CD4-positive, alpha-beta T cell (primary cell): ENCODE measurements at places on chromosomes 16 and 17.

GRCh38 chr16:81582655-81583441, 138.2 kb downstream of the CMIP start:
- no peak for DNase-seq

GRCh38 chr16:66382171-66382965, 15.9 kb downstream of the CDH5 start:
- DNase-seq: no peak

DNA sequence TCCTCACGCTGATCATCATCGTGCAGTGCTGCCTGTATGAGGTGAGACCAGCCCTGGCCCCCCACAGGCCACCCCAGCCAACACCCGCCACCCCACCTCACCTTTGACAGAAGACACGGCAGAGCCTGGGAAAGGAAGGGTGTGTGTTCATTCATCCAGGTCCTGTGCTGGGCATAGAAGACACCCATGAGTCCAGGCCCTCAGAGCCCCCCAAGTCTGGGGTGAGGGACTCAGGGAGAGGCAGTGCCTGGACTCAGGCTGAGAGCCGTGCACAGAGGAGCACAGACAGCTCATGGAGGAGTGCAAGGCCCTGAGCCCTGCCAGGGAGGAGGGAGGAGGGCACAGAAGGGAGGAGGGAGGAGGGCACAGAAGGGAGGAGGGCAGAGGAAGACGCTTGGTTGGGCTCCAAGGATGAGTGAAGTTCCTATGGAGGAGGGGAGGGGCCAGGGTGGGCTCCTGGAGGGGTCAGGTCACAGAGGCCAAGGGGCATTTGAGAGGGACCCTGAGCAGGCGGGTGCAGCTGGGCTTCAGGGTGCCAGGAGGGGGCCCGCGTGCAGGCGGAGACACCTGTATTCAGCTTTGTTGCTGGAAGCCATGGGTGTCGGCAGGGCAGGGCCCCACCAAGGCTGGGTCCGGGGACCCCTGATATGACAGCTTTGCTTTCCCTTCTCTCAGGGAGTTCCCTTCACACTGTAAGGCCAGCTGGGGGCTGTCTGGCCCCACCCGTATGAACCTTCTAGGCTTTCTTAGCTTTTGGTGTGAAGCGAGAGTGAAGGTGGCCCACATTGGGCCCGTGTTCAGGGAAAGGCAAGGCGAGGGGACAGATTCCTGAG, 11.4 kb downstream of the TAX1BP3 start:
- DNase-seq: no peak

DNA sequence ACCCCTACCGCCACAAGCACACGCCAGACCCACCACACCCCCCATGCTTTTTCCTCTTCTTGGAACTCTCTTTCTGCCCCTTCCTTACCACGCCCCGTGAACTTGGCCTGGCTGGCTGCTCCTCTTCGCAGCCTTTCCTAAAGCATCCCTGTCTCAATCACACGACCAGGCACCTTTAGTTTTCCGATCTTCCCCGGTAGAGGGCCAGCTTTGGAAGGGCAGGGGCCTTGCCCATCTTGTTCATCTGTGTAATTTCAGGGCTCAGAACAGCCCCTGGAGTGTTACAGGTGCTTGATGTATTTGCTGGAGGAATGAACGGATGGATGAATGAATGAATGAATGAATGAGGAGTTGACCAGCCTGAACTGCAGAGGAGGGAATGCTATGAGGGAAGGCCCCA, 3.7 kb downstream of the SPPL2C start:
- DNase-seq: no peak

- DNase-seq: peak; percentile 50
Measured at GRCh38 chr17:56653877-56654276, 60.4 kb downstream of the NOG start.

DNA sequence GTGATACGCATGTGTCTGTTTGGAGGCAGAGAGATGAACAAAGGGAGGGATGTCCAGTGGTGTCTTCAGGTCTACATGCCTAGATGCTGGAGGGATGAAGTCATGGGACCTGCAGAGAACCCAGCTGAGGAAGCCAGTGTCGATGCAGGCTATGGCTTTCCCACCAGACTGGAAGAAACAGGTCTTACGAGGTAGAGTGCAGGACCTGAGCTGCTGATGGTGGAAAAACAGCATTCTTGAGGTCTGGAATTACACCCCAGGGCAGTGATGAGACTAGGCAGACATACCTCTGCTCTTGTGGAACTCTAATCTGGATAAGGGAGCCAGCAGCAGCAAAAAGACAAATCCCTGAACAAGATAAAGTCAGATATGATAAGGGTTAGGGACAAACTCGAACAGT, 37.4 kb downstream of the ARSG start:
- DNase-seq: no peak

DNA sequence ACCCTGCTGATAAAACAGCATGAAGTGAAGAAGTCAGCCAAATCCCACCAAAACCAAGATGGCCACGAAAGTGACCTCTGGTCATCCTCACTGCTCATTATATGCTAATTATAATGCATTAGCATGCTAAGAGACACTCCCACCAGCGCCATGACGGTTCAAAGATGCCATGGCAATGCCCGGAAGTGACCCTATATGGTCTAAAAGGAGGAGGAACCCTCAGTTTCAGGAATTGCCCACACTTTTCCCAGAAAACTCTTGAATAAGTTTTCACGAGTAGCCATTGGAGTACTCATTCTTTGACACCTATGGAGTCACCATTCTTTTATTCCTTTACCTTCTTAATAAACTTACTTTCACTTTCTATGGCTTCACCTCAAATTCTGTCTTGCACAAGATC, 44.3 kb downstream of the GSG1L start:
- DNase-seq: no peak

GRCh38 chr16:20971401-20971800, 70.8 kb downstream of the LYRM1 start:
- no peak for DNase-seq

- no peak for DNase-seq
Measured at GRCh38 chr16:85209526-85210121, 97.4 kb upstream of the CIBAR2 start.

- no peak for DNase-seq
Measured at GRCh38 chr16:55242667-55243066, 81.3 kb upstream of the IRX6 start.

DNA sequence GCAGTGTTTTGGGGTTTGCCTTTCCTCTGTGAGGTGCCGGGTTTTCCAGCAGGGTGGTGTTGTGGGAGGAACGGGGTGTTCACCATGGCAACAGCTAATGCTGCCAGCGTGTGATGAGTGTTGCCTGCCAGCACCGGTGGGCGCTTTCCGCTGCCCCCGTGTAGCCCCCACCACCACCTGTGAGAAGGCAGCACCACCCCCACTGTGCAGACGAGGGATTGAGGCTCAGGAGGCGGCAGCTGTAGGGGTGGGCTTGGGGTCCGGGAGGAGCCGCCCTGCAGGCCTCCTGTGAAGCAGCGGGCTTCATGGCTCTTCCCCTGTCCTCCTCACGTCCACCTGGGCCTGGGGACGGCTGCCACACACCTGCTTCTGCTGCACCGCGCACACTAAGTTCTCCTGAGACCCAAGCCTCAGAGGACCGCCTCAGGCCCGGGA, 5.2 kb downstream of the RAB40C start:
- DNase-seq: no peak

- DNase-seq: no peak
Measured at GRCh38 chr16:75236736-75237397, 14.6 kb downstream of the BCAR1 start.

- no peak for DNase-seq
Measured at GRCh38 chr17:1188812-1189504, 9.2 kb upstream of the ABR start.

DNA sequence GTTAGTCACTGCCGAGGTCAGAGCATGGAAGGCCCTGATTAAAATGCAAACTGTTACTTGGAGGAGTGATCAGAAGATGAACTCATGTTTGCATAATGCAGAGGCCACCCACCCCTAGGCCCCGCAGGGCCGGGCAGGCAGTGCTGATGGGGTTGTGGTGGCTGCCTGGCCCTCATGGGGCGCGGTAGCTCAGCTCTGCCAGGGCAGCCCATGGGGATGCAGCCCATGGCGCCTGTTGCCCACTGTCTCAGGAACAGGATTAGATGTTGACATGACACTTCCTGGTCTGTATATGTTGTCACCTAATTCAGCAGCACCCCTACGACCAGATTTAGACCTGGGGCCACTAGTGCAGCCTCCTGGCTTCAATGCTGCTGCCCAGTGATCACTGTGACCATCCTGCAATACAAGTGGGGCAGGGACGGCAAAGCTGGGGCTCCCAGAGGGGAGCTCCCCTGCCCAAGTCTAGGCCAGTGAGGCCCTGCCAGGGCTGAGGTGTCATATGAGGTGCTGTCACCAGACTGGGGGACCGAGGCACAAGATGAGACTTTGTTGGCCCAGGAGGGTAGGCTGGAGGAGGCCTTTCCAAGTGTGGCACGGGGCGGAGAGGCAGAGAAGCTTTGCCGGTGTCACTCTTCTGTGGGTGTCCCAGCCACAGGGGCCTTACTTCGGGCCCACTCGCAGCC, 49.1 kb downstream of the RAI1 start:
- no peak for DNase-seq

DNA sequence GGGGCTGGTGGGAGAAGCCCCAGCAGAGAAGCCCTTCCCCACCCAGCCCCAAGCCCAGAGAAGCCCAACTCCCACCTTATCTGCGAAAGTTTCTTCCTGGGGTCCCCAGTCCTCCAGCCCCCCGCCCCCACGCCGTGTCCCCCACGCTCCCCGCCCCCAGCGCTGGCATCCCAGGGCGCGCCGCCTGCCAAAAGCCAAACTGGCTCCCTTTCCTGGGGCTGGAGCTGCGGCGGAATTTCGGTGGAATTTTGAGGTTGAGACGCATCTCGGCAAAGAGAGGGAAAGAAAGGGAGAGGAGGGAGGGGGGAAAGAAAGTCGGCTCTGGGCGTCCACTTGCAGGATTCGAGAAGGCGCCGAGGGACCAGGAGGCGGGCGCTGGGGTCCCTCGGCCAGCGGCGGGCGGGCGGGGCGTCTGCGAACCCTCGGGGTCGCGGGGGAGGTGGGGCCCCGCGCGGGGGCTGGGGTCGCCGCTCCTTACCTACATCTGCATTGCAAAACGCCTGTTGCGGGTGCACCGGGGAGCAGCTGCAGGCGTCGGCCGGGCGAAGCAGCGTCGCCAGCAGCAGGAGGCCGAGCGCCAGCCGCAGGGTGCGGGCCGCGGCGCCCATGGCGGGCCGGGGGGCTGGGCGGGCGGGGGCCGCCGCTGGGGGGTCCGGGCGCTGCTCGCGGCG, 571 bp downstream of the TIMP2 start:
- peak; percentile 42 for DNase-seq

GRCh38 chr17:2911035-2911754, 115.0 kb downstream of the RAP1GAP2 start:
- DNase-seq: no peak

GRCh38 chr16:65343556-65343955, 221.7 kb upstream of the CDH11 start:
- no peak for DNase-seq

GRCh38 chr17:19370493-19370960, 7.8 kb upstream of the MAPK7 start:
- no peak for DNase-seq

DNA sequence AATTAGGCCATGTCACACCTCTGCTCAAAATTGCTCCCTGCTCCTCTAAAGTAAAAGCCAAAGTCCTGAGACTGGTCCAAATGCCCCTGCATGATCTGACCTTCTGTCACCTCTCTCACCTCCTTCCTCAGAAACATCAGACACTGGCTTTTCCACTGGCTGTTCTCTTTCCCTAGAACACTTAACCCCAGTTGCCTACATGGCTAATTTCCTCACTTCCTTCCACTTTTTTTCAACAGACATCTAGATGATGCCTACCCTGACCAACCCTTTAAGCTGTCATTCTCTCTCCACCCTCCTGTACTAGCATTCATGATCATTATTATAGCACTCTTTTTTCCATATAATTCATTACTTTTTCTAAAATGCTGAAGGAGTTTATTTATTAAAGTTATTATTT, 31.0 kb downstream of the CCT6B start:
- DNase-seq: no peak

- no peak for DNase-seq
Measured at GRCh38 chr17:30333503-30334360, at the start of gene TMIGD1. TMIGD1 (minus strand) TSS chr17:30334057; CDS start chr17:30332133, 1,924 bp downstream.

GRCh38 chr17:61251939-61252865, 147.4 kb upstream of the TBX2 start:
- DNase-seq: no peak

DNA sequence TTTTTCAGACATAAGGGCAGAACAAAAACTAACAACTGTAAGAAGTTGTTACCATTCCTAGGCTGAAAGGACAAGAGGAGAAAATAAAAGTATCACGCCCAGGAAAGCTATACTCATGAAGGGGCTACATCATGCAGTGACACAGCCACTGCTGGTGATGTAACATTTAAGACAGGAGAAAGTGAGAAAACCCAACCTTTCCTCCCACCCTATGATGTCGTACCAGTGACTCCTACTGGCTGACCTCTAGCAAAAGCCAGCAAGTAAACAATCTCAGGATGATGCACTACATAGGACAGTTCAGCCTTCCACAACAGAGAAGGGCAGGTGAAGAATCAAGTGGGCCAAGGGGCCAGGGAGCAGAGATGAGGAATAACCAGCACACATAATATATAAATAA, 14.0 kb upstream of the OR1E2 start:
- DNase-seq: no peak

DNA sequence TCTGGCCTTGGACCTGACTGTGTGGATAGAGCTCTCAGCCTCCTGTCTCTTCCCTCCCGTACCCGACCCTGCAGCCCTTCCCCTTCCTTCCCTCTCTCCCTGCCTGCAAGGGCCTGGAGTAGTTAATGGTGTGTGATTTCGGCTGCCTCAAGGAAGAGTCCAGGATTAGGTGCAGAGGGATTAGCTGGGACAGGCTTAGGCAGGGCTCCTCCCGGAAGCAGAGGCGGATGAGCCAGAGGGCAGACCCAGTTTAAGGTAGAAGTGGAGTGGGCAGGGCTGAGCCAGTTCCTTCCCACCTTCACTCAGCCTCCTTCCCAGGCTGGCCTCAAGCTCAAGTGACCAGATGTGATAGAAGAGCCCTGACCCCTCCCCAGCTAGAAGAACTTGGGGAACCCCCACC, 16.8 kb downstream of the GUCY2D start:
- no peak for DNase-seq

DNA sequence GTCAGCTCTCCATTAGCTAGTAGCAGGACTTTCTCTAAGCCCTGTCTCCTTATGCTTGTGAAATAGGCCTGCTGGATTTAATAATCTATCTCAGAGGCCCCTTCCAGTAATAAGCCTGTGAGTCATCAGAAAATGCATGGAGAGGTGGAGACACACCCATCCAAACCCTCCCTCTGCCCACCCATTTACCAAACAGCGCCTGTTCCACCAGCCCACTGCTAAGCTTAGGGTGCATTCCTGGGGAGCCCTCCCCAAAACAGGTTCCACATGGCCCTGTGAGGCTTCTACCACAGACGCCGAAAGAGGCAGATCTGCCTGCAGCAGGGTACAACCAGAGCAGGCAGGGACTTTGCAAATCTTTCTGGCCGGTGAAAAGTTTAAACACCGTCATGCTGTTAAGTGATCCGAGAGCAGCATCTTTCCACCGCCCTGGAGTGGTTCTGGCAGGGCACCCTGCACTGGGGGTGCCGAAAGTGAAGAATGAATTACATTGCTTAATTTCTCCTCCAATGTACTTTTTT, 99.3 kb downstream of the GAS7 start:
- no peak for DNase-seq
